Osteocyte (in vitro differentiated cells): ENCODE measurements at places on chromosomes 3 and 15. TPM values are rescaled to one million over a fixed set of nuclear protein-coding genes. Genes with fewer than 3 reads are reported as not detected.

Gene FBXO40
- total RNA-seq: not detected in 2 replicates

Gene AADACL2
- total RNA-seq: not detected in 2 replicates

GRCh38 chr3:113696658-113697499, 437 bp upstream of the USF3 start:
- no peaks in the 10 kb centered on the region for H3K36me3 ChIP-seq
- DNase-seq: peak; percentile 99
- no peak overlapping the region for H3K27ac ChIP-seq

- peaks cover 69% of the 10 kb centered on the region for H3K27me3 ChIP-seq
- no peak overlapping the region for H3K27ac ChIP-seq
- no peak overlapping the region for H3K4me3 ChIP-seq
- DNase-seq: peak; percentile 65
- peaks cover 25% of the 10 kb centered on the region for H3K4me1 ChIP-seq
- no peaks in the 10 kb centered on the region for H3K36me3 ChIP-seq
Observed at GRCh38 chr15:76333720-76334437, 2.7 kb upstream of the ISL2 start.
